ENCODE measurements at places on chromosomes 2 and 18. TPM values are rescaled to one million over a fixed set of nuclear protein-coding genes. Genes with fewer than 3 reads are reported as not detected.

- no peaks in the 10 kb centered on the region for H3K4me1 ChIP-seq
- no peak for DNase-seq
- H3K36me3 ChIP-seq, result no peaks in the 10 kb centered on the region
- no peaks in the 10 kb centered on the region for H3K27me3 ChIP-seq
Observed at GRCh38 chr2:171271971-171272436, 111.3 kb upstream of the TLK1 start.

DNA sequence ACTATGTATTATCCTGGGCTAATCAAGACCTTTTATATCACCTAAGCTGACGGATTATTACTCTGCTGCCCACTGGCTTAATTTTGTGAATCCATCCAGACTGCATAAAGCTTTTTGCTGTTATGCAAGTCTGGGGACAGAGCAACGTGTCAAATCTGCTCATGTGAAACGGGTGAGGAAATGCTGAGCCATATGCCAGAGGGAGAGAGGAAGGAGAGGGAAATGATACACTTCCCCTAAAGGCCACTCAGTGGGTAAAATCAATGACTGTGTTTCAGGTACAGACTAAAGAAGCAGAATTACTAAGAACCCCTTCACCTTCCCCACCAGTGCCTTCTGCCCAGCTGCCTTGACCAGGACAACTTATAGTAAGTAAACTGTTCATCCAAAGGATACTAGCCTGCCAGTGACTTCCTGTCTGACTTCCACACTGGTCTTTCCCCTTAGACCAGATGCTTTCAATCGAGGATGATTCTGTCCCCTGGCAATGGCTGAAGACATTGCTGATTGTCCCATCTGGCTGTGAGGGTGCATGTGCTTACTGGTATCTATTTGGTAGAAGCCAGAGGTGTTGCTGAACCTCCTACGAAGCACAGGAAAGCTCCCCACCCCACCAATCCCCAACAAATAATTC, 43.0 kb downstream of the STAT1 start:
- peaks cover 78% of the 10 kb centered on the region for H3K36me3 ChIP-seq
- no peaks in the 10 kb centered on the region for H3K27me3 ChIP-seq
- peaks cover 28% of the 10 kb centered on the region for H3K4me1 ChIP-seq
- no peak for DNase-seq

- H3K27ac ChIP-seq, result no peak overlapping the region
- H3K27me3 ChIP-seq, result peaks cover 3% of the 10 kb centered on the region
- DNase-seq, result peak; percentile 37
- no peaks in the 10 kb centered on the region for H3K36me3 ChIP-seq
Observed at GRCh38 chr2:201909961-201910361, 103.6 kb downstream of the CDK15 start.

- no peak overlapping the region for H3K27ac ChIP-seq
- no peak overlapping the region for H3K4me3 ChIP-seq
- no peaks in the 10 kb centered on the region for H3K4me1 ChIP-seq
- DNase-seq, result no peak
- H3K36me3 ChIP-seq, result no peaks in the 10 kb centered on the region
Observed at GRCh38 chr2:59791004-59791618, 762.3 kb downstream of the BCL11A start.

DNA sequence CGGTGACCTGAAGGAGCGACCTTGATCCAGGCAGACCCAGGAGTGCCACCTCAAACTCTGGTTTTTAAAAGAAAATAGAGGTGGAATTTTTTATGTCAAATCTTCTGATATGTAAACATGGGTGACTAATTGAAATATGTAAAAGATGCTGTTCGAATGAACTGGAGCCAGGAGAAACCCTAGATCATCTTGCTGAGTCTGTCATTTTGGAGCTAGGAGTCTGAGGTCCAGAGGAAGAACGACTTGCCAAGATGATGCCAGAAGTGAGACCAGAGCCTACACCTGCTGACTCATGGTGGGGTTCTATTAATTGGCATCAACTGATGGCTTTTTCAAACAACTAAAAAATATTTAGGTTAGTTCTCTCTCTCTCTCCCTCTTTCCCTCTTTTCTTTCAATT, 74.1 kb downstream of the ACAA2 start:
- H3K36me3 ChIP-seq, result no peaks in the 10 kb centered on the region
- H3K4me3 ChIP-seq, result no peak overlapping the region
- no peak for DNase-seq
- H3K4me1 ChIP-seq, result no peaks in the 10 kb centered on the region
- peaks cover 2% of the 10 kb centered on the region for H3K27me3 ChIP-seq

GRCh38 chr2:28435241-28435640, 42.6 kb downstream of the FOSL2 start:
- no peaks in the 10 kb centered on the region for H3K36me3 ChIP-seq
- no peaks in the 10 kb centered on the region for H3K27me3 ChIP-seq
- no peak overlapping the region for H3K27ac ChIP-seq
- no peak for DNase-seq
- H3K4me1 ChIP-seq, result peaks cover 22% of the 10 kb centered on the region

DNA sequence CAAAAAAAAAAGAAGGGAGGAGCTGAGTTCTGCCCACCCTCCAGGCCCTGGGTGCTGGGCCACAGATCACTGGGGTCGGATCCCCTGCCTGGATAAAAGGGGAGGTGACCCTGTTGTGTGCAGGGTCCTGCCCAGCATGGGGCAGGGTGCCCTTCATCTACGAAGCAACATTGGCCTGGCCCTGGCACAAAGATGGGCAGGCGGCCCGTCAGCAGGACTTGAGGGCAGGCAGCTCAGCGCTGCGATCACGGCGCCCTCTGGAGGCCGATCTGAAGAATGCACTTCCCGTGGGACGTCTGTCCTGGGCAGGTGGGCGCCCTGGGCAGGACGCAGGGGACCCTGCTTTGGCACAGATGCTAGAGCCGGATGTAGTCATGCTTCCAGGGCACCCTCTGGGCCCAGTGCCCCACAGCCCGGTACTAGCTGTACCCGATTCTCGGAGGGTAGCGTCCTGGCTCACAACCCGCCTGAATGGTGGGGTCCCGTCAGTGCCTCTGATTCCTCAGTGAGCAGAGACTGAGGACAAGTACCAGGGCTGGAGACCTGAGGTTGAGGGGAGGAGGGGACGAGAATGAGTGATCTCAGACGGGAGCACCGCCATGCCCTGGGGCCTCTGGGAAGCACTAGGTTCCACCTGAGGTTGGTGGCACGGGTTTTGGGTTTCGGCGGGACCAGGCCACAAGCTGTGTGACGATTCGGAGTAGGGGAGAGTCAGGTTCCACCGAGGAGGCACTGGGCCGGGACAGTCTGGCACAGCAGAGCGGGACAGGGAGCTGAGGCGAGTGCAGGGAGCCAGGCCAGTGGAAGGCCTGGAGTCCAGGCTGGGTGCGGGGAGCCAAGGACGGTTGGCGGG, 18.0 kb downstream of the ARID5A start:
- peak overlapping the region; percentile 52 for H3K4me3 ChIP-seq
- H3K4me1 ChIP-seq, result peaks cover 34% of the 10 kb centered on the region
- H3K27ac ChIP-seq, result peak overlapping the region; percentile 88

- H3K27ac ChIP-seq, result no peak overlapping the region
- H3K4me3 ChIP-seq, result no peak overlapping the region
- no peaks in the 10 kb centered on the region for H3K36me3 ChIP-seq
- no peak for DNase-seq
- H3K27me3 ChIP-seq, result peaks cover 4% of the 10 kb centered on the region
Observed at GRCh38 chr2:121232626-121233265, 52.3 kb downstream of the TFCP2L1 start.

GRB14 gene
- total RNA-seq, result not detected

PARD3B gene
- total RNA-seq, result 0.43 TPM
